Fibroblast of skin of right biceps (primary cell): ENCODE measurements at places on chromosomes 7 and 10.

GRCh38 chr10:55813451-55814170, 547.4 kb downstream of the ZWINT start:
- DNase-seq = no peak

- no peak for DNase-seq
Observed at GRCh38 chr7:52017802-52018679, 701.4 kb upstream of the COBL start.

- DNase-seq = peak; percentile 40
Observed at GRCh38 chr7:102892631-102893278, 20.0 kb upstream of the LRRC17 start.

- no peak for DNase-seq
Observed at GRCh38 chr7:131097662-131098376, 229.9 kb upstream of the MKLN1 start.

DNA sequence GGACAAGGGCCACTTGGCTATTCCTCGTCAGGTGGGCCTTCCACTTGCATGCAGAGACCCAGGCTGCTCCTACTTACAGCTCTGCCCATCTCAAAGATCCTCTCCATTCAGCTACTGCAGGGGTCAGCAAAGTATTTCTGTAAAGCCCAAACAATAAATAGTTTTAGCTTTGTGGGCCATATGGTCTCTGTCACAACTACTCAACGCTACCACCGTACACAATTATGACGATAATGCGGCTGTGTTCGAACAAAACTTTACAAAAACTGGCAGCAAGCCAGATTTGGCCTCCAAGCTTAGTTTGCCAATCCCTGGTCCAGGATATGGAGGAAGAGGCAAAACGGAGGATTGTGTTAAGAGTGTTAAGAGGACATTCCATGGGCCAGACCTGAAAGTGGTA, 12.8 kb downstream of the RAB11FIP2 start:
- no peak for DNase-seq

- DNase-seq = peak; percentile 100
Observed at GRCh38 chr7:81684514-81685269, 85.2 kb downstream of the HGF start.

- no peak for DNase-seq
Observed at GRCh38 chr10:102613785-102614184, 30.5 kb upstream of the TRIM8 start.

DNA sequence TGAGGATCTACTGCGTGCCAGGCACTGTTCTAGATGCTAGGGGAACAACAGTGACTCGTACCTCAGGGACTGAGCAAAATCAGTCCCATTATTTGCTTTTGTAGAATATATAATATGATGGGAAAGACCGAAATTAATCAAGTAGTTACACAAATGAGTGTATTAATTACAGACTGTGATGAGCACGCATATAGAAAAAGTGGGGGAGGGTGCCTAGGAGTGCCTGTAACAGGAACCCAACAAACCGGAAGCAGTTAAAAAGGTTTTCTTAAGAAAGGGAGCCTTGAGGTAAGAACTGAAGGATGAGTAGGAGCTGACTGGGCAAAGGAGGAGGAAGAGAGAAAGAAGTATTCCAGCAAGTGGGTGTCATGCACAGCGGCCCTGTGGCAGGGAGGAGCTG, 28.2 kb upstream of the IL6 start:
- DNase-seq = no peak

DNA sequence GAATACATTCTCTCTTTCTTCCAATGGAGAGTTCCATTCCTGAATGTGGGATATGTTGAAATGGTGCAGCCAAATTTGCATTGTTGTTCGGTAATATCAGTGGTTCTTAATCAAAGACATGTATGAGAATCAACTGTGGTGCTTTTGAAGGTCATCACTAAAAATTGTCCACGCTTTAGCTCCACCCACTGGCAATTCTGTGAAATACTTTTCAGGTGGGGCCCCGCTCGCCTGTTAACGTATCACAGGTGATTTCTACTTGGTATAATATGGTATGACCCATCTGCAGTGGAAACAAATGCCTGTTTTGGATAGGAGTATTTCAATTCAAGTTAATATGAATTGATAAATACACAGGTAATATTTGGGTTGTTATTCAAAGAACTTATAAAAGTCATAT, 178.4 kb downstream of the NSUN6 start:
- DNase-seq = no peak

GRCh38 chr7:145431834-145432233, 596.0 kb upstream of the TPK1 start:
- no peak for DNase-seq

DNA sequence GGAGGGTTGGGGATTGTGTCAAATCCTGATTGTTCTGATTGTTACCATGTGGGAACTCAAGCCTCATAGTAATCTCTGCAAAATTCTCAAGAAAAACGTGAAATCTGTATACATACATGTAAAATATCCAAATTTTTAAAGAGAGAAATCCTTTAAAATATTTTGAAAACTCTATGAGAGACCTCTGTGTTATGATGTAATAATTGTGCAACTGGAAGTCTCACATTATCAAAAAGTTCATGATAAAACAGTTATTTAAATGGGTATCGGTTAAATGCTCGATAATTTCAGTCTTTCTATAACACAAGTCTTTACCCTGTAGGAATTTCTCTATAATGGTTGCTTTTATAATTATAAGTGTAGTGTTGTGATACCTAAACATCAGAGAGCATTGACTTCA, 95.5 kb downstream of the TMEM26 start:
- DNase-seq = no peak

GRCh38 chr7:73683788-73684693, 644 bp downstream of the BUD23 start:
- DNase-seq = no peak

- no peak for DNase-seq
Observed at GRCh38 chr10:31035266-31035798, 3.7 kb upstream of the ZNF438 start.

- DNase-seq = no peak
Observed at GRCh38 chr10:106900016-106900652, 264.4 kb downstream of the SORCS1 start.

GRCh38 chr10:118853916-118854315, 99.1 kb upstream of the CACUL1 start:
- DNase-seq = no peak

DNA sequence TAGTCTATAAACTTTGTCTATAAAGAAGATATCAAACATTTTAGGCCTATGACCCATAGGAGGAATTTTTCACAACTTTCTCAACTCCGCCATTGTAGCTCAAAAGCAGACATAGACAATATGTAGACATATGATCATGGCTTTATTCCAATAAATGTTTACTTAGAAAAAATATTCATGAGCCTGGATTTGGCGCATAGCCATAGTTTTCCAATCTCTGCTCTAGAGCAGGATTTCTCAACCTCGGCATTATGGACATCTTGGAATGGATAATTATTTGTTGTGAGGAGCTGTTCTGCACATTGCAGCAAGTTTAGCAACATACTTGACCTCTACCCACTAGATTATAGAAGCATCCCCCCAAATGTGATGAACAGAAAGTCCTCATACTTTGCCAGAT, 532.6 kb downstream of the ANKRD7 start:
- DNase-seq = no peak

- no peak for DNase-seq
Observed at GRCh38 chr7:146214842-146215241, 98.2 kb downstream of the CNTNAP2 start.

DNA sequence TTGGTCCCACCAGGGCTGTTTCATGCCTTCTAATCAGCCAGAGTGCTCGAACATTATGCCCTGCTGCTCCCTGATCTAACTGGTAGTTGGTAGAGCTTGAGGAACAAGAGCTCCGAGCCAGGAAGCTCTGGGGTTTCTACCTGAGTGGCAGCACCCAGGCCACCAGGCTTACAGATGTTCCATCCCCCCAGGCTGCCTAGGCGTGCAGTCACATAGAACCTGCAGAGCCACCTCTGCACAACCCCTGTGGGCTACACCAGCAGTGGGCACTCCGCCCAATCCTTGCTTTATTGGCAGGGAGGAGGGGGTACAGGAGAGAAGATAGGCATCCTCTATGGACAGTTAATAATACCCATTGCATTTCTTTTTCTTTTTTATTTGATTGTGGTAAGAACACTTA, 21.8 kb downstream of the MAP3K8 start:
- no peak for DNase-seq

- DNase-seq = no peak
Observed at GRCh38 chr10:43318976-43319960, 52.2 kb upstream of the FXYD4 start.

GRCh38 chr10:4754143-4754542, 71.9 kb upstream of the AKR1E2 start:
- no peak for DNase-seq

DNA sequence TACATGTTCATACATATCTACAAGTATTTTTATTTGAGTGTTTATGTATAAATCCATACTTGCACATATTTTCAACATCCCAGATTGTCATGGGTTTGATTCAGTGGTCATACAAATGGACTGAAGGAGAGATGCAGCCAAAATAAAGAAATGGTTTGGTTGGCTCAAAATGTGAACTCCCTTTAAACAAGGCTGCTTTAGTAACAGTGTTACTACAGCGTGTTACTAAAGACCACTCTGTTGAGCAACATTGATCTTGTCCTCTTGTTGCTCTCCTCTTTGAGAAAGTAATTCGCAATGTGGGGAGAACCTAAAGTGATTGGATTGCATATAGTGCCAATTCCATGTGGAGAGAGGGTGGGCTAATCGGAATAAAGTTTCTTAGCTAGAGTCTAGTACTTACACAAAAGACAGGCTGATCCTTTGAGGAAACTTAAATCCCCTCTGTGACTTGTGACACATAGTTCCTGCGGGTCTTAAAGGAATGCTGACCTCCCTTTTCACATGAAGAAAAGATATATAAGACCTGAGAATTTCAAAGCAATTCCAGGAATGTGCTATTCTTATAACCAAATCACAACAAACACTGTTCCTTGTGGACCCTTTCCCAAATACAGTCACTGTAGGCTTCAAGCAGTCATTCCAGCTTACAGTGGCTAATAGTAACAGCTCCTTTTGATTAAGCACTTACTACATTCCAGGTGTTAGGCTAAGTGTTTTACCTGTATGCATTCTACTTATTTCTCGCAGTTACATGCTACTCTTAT, 144.3 kb downstream of the FZD1 start:
- peak; percentile 34 for DNase-seq

GRCh38 chr10:23899166-23899565, 309.8 kb upstream of the KIAA1217 start:
- no peak for DNase-seq

DNA sequence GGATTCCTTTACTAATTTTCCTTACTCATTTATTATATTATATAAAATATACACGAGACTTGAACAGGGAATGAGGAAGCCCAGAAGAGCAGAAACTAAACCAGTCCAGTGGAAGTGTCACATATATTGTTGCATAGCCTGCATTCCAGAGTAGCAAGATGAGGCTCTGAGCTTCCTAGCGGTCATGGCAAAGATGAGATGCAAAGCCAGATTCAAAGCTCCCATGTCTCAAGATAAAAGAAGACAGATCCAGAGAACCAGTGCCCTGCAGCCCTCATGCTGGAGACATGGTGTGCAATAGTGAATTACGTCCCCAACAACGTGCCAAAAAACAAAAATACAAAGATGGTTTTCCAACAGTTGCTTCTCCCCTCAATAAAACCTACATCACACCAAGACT, 59.7 kb downstream of the COBL start:
- DNase-seq = no peak

- DNase-seq = no peak
Observed at GRCh38 chr10:3786295-3787015, 1.4 kb upstream of the KLF6 start.

DNA sequence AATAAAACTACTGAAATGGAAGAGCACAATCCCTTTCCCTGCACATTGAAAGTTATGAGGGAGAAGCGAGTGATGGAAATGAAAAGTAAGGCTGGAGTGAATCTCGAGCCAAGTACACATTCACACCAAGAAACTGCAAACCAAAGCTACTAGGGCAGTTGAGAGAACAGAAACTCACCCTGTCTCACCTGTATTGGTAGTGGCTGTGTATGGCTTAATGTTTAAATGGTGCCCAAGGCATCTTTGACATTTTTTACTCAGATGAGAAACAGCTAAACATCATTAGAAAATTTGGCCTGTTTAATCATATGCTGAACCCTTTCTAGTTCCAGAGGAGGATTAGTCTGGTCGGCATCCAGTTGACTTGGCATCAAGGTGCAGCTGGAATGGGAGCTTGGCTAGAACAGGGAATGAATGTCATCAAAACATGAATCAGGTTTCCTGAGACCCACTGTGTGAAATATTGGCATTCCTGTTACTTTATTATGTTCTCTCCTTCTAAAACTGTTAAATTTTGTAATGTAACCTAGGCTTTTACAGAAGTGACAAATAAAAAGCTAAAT, 840.8 kb downstream of the GRM8 start:
- no peak for DNase-seq

DNA sequence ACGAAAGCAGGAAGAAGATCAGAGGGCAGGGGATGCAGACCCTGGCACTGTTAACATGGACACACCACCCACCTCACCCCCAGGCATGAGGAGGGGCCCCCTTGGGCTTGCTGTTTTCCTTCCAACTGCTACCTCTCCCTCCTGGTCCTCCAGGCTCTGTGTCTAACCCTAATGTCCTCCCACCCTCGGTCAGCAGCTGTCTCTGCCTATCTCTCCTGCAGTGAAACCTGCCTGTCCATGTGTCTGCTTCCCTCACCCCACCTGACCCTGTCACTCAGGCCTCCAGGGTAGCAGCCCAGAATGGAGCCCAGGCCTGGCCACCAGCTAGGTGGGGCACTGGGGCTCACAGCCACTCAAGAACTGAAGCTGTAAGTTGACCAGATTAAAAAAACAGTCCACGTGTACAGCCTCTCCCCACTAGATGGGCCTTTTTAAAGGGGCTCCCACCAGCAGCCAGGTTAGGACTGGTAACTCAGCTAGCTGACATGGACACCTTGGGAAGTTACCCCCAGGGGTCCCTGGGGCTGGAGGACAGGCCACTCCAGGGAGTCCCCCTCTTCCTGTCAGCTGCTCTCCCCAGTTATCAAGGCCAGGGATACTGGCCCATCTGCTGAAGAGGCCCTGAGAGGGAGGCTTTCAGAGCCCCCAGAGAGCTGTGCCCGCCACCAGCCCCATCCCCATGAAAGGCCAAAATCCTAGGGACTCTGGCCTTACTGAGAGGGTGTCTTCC, 1.5 kb downstream of the SMARCD3 start:
- no peak for DNase-seq

DNA sequence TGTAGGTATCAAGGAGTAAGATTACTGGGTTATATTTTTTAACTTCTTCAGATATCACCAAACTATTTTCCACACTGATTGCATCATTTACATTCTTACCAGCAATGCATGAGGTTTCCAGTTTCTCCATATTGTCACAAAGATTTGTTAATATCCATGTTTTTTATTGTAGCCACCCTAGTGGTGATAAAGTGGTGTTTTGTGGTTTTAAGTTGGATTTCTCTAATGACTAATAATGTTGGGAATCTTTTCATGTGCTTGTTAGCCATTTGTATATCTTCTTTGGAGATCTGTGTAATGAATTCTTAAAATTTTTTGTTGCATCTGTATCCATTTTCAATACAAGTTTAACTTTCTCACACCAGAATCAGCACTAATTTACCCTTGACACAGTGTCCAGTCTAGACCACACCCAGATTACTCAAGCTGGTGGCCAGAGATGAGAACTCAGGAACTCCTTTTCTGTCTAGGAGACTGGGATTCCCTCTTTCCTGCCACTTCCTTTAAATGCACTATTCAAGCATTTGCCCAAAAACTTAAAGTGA, 67.0 kb upstream of the PLXDC2 start:
- DNase-seq = peak; percentile 66
